Immature natural killer cell (primary cell): ENCODE measurements at places on chromosomes 16 and 17.

GRCh38 chr17:4827399-4827798 lies 5.7 kb upstream of the MINK1 start:
- H3K4me1 ChIP-seq = peaks cover under 1% of the 10 kb centered on the region
- no peak for DNase-seq
- H3K4me3 ChIP-seq = no peak overlapping the region
- H3K27me3 ChIP-seq = peaks cover 2% of the 10 kb centered on the region
- no peaks in the 10 kb centered on the region for H3K36me3 ChIP-seq
- no peak overlapping the region for H3K27ac ChIP-seq

DNA sequence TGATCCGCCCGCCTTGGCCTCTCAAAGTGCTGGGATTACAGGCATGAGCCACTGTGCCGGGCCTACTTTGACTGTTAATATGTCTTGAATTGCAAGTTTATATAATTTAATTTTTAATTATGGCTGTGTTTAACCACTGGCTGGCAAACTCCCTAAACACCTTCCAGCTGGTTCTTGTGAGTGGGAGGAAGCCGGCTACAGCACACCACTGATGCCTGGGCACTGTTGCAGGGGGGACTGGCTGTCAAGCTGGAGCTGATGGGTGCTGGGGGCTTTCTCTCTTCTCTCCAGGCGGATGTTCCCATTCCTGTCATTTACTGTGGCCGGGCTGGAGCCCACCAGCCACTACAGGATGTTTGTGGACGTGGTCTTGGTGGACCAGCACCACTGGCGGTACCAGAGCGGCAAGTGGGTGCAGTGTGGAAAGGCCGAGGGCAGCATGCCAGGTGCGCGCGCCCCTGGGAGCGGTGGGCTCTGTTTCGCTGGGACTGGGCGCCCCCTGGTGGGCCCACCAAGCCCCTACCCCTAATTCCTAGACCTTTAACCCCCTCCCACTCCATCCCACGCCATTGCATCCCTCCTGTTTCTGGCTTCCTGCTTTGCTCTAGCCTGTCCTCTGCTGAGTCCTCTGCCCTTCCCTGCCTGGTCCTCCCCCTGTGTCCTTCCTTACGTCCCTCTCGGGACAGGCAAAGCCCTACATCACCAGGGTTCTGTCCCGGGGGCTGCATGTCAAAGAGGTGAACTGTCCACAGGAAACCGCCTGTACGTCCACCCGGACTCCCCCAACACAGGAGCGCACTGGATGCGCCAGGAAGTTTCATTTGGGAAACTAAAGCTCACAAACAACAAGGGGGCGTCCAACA lies 9.5 kb downstream of the TBX21 start:
- peaks cover 63% of the 10 kb centered on the region for H3K36me3 ChIP-seq
- peak overlapping the region; percentile 96 for H3K27ac ChIP-seq
- peak; percentile 58 for DNase-seq
- peaks cover 58% of the 10 kb centered on the region for H3K27me3 ChIP-seq
- peaks cover 86% of the 10 kb centered on the region for H3K4me1 ChIP-seq
- H3K4me3 ChIP-seq = peak overlapping the region; percentile 100

- H3K4me3 ChIP-seq = no peak overlapping the region
- H3K27ac ChIP-seq = no peak overlapping the region
- H3K4me1 ChIP-seq = no peaks in the 10 kb centered on the region
- peaks cover 18% of the 10 kb centered on the region for H3K27me3 ChIP-seq
Observed at GRCh38 chr17:61524319-61524718, 66.7 kb downstream of the NACA2 start.

DNA sequence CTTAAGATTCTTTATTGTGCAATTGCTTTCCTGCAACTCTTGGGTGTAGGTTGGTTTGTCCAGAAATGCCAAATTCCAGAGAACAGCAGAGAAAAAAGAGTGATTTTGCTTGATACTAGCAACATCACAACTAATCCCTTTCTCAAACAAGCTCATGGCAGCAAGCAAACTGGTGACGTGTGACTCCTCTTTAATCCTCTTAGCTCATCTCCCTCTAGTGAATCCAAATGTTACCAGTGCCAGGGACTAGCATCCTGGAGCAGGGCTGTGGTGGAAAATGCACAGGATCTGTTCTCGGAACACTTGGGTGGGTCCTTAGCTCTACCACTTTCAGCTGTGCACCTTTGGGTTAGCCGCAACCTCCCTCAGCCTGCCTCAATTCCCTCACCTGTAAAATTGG lies 204.0 kb upstream of the CCL2 start:
- H3K27ac ChIP-seq = no peak overlapping the region
- H3K27me3 ChIP-seq = no peaks in the 10 kb centered on the region
- DNase-seq = no peak
- no peaks in the 10 kb centered on the region for H3K36me3 ChIP-seq
- no peaks in the 10 kb centered on the region for H3K4me1 ChIP-seq

GRCh38 chr16:31513126-31513525 lies 4.9 kb upstream of the RUSF1 start:
- peaks cover 17% of the 10 kb centered on the region for H3K4me1 ChIP-seq
- no peak overlapping the region for H3K27ac ChIP-seq
- H3K27me3 ChIP-seq = peaks cover 10% of the 10 kb centered on the region
- H3K36me3 ChIP-seq = peaks cover 5% of the 10 kb centered on the region
- DNase-seq = no peak

- peak within 1 kb of the TSS; percentile 38 for H3K4me3 ChIP-seq
- H3K4me1 ChIP-seq = peaks cover 14% of the 10 kb centered on the region
- DNase-seq = no peak
- no peaks in the 10 kb centered on the region for H3K36me3 ChIP-seq
- H3K27ac ChIP-seq = no peak within 1 kb of the TSS
Observed at GRCh38 chr17:37744961-37745800, at the start of gene HNF1B. HNF1B (minus strand) TSS chr17:37745059; CDS start chr17:37744884, 175 bp downstream.

DNA sequence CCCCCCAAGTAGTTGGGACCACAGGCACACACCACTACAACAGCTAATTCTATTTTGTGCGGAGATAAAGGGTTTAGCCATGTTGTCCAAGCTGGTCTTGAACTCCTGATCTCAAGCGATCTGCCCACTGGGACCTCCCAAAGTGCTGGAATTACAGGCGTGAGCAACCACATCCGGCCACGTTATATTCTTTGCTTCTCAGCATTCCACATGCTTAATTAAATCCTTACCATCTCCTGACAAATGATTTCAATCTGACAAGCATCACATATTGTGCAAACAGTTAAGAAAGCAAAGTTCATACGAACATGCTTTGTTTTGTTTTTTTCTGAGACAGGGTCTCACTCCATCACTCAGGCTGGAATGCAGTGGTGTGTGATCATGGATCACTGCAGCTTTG lies 18.2 kb downstream of the HIGD1B start:
- H3K27me3 ChIP-seq = peaks cover 2% of the 10 kb centered on the region
- H3K4me1 ChIP-seq = no peaks in the 10 kb centered on the region
- no peak overlapping the region for H3K27ac ChIP-seq
- peaks cover 27% of the 10 kb centered on the region for H3K36me3 ChIP-seq
- no peak overlapping the region for H3K4me3 ChIP-seq
- DNase-seq = no peak

- H3K27ac ChIP-seq = no peak overlapping the region
- H3K4me1 ChIP-seq = peaks cover 34% of the 10 kb centered on the region
- peak overlapping the region; percentile 79 for H3K4me3 ChIP-seq
- H3K36me3 ChIP-seq = peaks cover 4% of the 10 kb centered on the region
- H3K27me3 ChIP-seq = peaks cover 48% of the 10 kb centered on the region
Observed at GRCh38 chr17:2055292-2056205, 646 bp downstream of the HIC1 start.

DNA sequence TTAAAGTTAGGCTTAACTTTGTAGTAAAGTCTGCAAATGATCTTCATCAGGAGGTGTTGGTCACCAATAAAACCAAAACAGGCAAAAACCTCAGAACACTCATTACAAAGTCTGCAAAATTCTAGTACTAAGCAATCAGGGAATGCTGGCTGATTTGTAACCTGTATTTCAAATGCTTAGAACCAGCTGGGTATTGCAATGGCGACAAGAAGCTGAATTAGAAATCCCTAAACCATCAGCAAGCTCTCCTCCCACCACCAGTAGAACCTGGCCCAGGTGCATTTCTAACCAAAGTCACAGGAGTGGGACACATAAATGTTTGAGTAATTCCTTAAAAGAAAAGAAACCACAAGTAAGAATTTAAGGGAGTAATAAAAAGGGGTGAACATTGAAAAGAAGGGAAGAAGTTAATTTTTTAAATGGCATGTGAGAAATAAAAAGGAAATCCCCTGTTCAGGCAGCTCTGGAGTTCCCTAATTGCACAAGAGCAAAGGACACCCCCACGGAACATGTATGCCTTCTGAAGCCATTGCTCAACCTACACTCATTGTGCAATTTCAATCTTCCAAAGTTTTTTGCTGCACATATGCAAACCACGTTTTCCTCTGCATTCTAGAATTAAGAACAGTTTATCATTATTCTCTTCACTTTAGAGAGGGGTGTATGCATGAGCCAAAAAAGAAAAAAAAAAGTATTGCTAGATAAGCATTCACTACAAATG lies 102.9 kb downstream of the HIC1 start:
- no peaks in the 10 kb centered on the region for H3K27me3 ChIP-seq
- H3K4me3 ChIP-seq = no peak overlapping the region
- peaks cover 13% of the 10 kb centered on the region for H3K36me3 ChIP-seq
- no peak for DNase-seq
- H3K4me1 ChIP-seq = peaks cover 44% of the 10 kb centered on the region
- peak overlapping the region; percentile 80 for H3K27ac ChIP-seq

DNA sequence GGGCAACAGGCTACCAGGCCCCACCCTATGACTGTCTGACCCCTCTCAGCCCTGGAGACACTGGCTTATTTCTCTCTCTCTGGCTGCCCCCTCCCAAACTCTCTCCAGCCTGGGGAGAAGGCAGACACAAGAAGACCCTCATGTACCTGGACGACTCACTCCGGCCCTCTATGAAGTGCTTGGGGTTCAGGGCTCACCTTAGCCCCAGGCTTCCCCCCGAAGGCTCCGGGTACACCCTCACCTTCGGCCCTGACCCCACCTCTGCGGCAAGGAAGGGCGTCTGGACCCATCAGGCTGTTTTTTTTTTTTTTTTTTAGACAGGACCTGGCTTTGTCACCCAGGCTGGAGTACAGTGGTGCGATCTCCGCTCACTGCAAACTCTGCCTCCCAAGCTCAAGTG lies 906 bp upstream of the CARMIL2 start:
- H3K27ac ChIP-seq = peak overlapping the region; percentile 46
- DNase-seq = no peak
- H3K36me3 ChIP-seq = peaks cover 1% of the 10 kb centered on the region
- peaks cover 10% of the 10 kb centered on the region for H3K4me1 ChIP-seq

DNA sequence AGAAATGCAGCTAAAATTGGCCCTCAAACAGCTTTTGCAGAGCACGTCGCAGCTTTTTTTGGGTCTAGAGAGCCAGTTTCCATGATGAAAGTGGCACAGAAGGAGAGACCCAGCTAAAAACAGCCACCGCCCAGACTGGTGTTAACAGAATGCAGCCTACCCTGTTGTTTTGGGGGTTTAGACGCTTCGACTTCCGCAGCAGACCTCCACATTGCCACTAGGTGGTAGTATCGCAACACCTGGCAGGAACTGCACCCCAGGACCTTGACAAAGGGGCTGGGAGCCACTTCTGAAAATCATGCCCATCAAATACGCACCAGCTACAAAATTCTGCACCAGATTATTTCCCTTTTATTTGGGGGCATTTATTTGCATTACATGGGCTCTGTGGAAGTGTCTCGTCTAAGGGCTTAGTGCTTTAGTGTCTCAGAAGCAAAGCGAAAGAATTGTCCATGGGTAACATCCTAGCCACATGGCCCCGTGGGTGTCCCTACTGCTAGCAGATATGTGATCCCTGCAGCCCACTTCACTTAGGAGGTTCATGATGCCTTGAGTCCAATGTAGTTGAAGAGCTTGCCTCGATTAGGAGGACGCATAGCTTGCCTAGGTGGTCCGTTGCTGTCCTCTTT lies 167.1 kb downstream of the HAPSTR1 start:
- no peaks in the 10 kb centered on the region for H3K4me1 ChIP-seq
- no peak for DNase-seq
- H3K27ac ChIP-seq = no peak overlapping the region

- peaks cover 9% of the 10 kb centered on the region for H3K27me3 ChIP-seq
- DNase-seq = no peak
- no peaks in the 10 kb centered on the region for H3K4me1 ChIP-seq
- H3K36me3 ChIP-seq = no peaks in the 10 kb centered on the region
- no peak overlapping the region for H3K4me3 ChIP-seq
Observed at GRCh38 chr17:27939474-27940465, 46.6 kb upstream of the LYRM9 start.

DNA sequence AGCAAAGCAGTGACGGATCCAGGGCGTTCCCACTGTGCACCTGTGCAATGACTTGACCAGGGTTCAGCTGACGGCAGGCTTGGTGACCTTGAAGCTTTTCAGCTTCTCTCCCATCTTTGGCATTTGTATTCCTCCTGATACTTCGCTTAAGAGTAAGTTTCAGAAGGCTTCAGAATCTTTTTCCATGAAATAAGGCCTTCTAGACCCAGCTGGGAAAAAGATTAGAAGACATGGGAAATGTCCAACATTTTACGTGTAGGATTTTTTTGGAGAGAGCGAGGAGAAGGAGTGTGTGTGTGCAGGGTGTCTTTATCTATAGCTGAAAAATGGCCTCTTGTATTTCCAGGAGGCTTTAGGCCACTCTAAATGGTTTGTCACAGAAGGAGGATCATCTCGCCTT lies 104.1 kb downstream of the BANP start:
- no peaks in the 10 kb centered on the region for H3K36me3 ChIP-seq
- H3K27me3 ChIP-seq = peaks cover 2% of the 10 kb centered on the region
- H3K4me1 ChIP-seq = peaks cover 2% of the 10 kb centered on the region
- H3K4me3 ChIP-seq = no peak overlapping the region
- no peak for DNase-seq

- H3K4me3 ChIP-seq = no peak overlapping the region
- no peak overlapping the region for H3K27ac ChIP-seq
- no peaks in the 10 kb centered on the region for H3K36me3 ChIP-seq
- peaks cover 9% of the 10 kb centered on the region for H3K4me1 ChIP-seq
- peaks cover 13% of the 10 kb centered on the region for H3K27me3 ChIP-seq
Observed at GRCh38 chr17:39244600-39245570, 19.1 kb upstream of the STAC2 start.

DNA sequence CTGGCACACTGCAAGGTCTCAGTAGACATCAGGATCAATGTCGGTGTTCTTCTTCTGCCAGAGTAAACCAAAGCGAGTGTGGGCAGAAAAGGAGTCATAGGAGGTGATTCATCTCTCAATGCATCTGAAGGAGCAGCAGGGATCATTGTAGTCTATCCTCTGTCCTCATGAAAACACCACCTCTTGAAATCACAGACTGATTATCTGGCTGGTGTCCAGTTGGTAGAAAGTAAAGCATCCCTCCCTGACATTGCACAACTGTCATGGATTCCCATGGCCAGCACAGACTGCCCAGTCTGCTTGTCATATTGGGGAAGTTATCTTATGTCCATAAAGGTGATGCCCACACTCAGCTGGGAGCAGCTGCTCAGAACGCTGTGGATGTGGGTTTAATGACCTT lies 74.1 kb downstream of the ABCC12 start:
- H3K27ac ChIP-seq = no peak overlapping the region
- DNase-seq = no peak
- peaks cover 8% of the 10 kb centered on the region for H3K27me3 ChIP-seq
- H3K36me3 ChIP-seq = no peaks in the 10 kb centered on the region

- no peaks in the 10 kb centered on the region for H3K27me3 ChIP-seq
- no peak overlapping the region for H3K4me3 ChIP-seq
- H3K4me1 ChIP-seq = no peaks in the 10 kb centered on the region
- no peaks in the 10 kb centered on the region for H3K36me3 ChIP-seq
- no peak for DNase-seq
Observed at GRCh38 chr16:8084302-8084701, 506.0 kb downstream of the TMEM114 start.
